HCEC 1CT (cell line): ENCODE measurements at places on chromosomes 6 and 20.

- DNase-seq, result peak; percentile 22
Measured at GRCh38 chr6:56580271-56580670, 62.4 kb downstream of the DST start.

DNA sequence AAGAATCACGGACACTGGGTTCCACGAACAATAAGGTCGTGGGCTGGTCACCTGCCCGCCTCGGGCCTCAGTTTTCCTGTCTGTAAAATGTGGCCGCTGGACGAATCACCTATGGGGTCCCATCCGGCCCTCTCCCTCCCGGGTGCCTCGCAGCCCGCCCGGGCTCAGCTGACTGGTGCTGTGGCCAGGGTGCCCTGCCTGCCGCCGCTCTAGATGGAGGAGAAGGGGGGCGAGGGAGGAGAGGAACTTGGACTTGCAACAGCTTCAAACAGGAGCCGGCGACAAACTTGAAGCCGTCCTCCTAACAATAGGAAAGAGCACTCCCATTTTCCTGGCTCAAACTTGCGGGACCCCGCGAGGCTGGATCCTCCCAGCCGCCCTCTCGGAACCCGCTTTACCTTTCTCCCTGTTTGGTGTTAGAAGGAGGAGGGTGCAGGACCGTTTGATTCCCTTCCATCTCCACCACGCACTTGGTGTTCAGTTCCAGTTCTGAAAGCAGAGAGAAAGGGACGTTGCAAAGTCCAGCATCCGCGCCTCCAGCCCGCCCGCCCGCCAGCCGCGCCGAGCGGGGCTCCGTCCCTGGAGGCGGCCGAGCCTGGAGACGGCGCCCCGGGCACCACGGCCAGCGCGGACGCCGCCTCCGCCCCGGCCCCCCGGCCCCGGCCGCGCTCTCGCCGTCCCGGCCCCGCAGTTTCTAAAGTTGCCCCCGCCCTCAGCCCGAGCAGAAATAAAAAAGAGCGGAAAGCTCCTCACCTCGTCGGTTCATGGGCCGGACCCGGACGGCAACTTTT is 584 bp downstream of the KIF13A start:
- peak; percentile 49 for DNase-seq

GRCh38 chr6:148758492-148758891 is 11.7 kb downstream of the UST start:
- no peak for DNase-seq

DNA sequence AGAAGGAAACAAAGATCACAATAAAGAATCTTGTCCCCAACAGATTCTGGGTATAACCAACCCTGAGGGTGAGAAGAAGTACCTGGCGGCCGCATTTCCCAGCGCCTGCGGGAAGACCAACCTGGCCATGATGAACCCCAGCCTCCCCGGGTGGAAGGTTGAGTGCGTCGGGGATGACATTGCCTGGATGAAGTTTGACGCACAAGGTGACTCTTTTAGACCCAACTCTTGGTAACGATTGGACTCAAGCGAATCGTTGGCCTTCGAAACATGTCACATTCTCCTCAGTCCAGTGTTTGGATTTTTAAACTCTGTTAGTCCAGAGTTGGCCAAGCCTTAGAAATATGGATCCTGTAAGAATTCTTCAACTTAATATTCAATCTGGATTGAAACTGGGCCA is 2.6 kb downstream of the PCK1 start:
- DNase-seq, result no peak
